Osteoblast (primary cell): ENCODE measurements at places on chromosomes 11 and 22. TPM values are rescaled to one million over a fixed set of nuclear protein-coding genes. Genes with fewer than 3 reads are reported as not detected.

GRCh38 chr22:19523240-19524169, 705 bp downstream of the CLDN5 start:
- H3K27ac ChIP-seq = no peak overlapping the region
- peak overlapping the region; percentile 47 for H3K4me3 ChIP-seq
- peaks cover 23% of the 10 kb centered on the region for H3K27me3 ChIP-seq
- H3K4me1 ChIP-seq = peaks cover 5% of the 10 kb centered on the region

Gene KRTAP5-10
- total RNA-seq = 0.36 TPM in 1 of 2 replicates, not detected in the other

- DNase-seq = peak; percentile 65
- peaks cover 17% of the 10 kb centered on the region for H3K4me1 ChIP-seq
- H3K27me3 ChIP-seq = no peaks in the 10 kb centered on the region
Observed at GRCh38 chr11:9399466-9399865, 15.0 kb downstream of the IPO7 start.

GRCh38 chr11:115207166-115207591, 297.0 kb downstream of the CADM1 start:
- H3K27me3 ChIP-seq = no peaks in the 10 kb centered on the region
- H3K4me3 ChIP-seq = no peak overlapping the region
- DNase-seq = no peak

Gene SLC5A1
- total RNA-seq = not detected in 2 replicates

Gene MYOD1
- total RNA-seq = not detected in 2 replicates

DNA sequence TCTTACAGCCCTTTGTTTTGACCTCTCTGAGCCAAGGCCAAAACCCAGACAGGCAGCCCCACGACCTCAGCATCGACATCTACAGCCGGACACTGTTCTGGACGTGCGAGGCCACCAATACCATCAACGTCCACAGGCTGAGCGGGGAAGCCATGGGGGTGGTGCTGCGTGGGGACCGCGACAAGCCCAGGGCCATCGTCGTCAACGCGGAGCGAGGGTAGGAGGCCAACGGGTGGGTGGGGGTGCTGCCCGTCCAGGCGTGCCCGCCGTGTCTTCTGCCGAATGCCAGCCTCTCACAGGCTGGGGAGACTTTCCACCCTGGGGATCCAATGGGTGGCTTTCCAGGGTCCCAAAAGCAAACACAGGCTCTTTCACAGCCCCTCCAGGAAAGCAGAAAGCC, 37.1 kb upstream of the PPP6R3 start:
- no peak overlapping the region for H3K27ac ChIP-seq
- H3K4me3 ChIP-seq = no peak overlapping the region
- no peaks in the 10 kb centered on the region for H3K4me1 ChIP-seq
- no peaks in the 10 kb centered on the region for H3K27me3 ChIP-seq

- DNase-seq = no peak
- peaks cover 5% of the 10 kb centered on the region for H3K27me3 ChIP-seq
- no peak overlapping the region for H3K27ac ChIP-seq
- peaks cover 6% of the 10 kb centered on the region for H3K36me3 ChIP-seq
- no peak overlapping the region for H3K4me3 ChIP-seq
Observed at GRCh38 chr11:35436581-35437250, 17.4 kb upstream of the SLC1A2 start.

DNA sequence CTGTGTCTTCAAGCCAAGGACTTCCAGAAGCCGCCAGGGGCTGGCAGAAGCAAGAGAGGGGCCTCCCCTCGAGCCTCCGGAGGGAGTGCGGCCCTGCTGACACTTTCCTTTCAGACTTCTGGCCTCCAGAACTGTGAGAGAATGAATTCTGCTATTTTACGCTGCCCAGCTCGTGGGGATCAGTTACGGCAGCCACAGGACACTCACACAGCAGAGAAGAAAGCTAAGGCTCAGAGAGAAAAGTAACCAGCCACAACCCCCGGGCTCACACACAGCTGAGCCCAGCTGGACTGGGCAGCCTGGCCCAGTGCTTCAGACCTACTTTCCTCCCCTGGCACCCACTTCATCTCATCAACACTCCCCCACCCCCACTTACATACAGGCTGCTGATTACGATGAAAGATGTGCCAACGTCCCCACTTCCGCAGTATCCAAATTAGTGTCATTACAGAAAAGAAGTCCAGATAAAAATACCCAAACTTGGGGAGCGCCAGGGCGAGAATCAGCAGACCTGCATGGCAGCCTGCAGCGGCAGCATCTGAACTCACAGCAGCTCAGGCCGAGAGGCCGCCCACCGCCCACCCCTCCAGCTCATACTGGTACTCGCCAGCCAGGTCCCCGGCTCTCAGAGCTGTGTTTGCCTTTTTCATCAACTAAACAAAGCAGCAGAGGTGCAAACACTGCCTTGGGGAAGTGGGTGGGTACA, 15.3 kb downstream of the PHF21B start:
- no peak overlapping the region for H3K27ac ChIP-seq
- H3K36me3 ChIP-seq = no peaks in the 10 kb centered on the region
- DNase-seq = peak; percentile 57
- no peaks in the 10 kb centered on the region for H3K4me1 ChIP-seq
- H3K27me3 ChIP-seq = peaks cover 33% of the 10 kb centered on the region

- DNase-seq = peak; percentile 39
- no peaks in the 10 kb centered on the region for H3K27me3 ChIP-seq
- no peaks in the 10 kb centered on the region for H3K4me1 ChIP-seq
- H3K4me3 ChIP-seq = no peak overlapping the region
- H3K36me3 ChIP-seq = no peaks in the 10 kb centered on the region
- no peak overlapping the region for H3K27ac ChIP-seq
Observed at GRCh38 chr22:38519453-38520250, 13.5 kb upstream of the DDX17 start.

DNA sequence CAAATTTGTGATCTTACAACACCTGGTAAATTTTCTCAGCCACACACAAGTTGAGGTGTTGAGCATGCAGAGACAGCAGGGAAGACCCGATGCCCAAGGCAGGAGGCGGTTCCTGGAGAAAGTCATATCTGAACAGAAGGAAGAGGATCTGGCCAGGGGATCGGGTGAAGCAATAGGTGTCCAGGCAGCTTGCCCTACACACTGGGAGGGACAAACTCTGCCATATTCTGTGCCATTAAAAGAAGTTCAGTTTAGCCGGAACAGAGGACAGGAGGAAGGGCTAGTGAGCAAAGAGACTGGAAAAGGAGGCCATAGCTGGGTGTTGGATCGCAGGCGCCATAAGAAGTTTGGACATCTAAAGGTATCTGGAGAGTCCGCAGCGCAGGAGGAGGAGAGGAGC, 76.5 kb downstream of the TMPRSS5 start:
- DNase-seq = no peak
- no peaks in the 10 kb centered on the region for H3K36me3 ChIP-seq
- no peak overlapping the region for H3K4me3 ChIP-seq
- peaks cover 22% of the 10 kb centered on the region for H3K4me1 ChIP-seq
- no peaks in the 10 kb centered on the region for H3K27me3 ChIP-seq

Gene FOXRED1
- 8.3 and 11.6 TPM in 2 replicates for total RNA-seq

- H3K4me3 ChIP-seq = no peak overlapping the region
- peaks cover 31% of the 10 kb centered on the region for H3K4me1 ChIP-seq
- H3K36me3 ChIP-seq = no peaks in the 10 kb centered on the region
- H3K27ac ChIP-seq = peak overlapping the region; percentile 81
- no peaks in the 10 kb centered on the region for H3K27me3 ChIP-seq
- DNase-seq = peak; percentile 62
Observed at GRCh38 chr11:111531136-111531535, 9.4 kb upstream of the LAYN start.
